ENCODE measurements at places on chromosomes 11 and 22.

- no peak for DNase-seq
Observed at GRCh38 chr22:49882519-49883293, 29.1 kb downstream of the ZBED4 start.

GRCh38 chr11:125063429-125064043, 431 bp downstream of the SLC37A2 start:
- no peak for DNase-seq

DNA sequence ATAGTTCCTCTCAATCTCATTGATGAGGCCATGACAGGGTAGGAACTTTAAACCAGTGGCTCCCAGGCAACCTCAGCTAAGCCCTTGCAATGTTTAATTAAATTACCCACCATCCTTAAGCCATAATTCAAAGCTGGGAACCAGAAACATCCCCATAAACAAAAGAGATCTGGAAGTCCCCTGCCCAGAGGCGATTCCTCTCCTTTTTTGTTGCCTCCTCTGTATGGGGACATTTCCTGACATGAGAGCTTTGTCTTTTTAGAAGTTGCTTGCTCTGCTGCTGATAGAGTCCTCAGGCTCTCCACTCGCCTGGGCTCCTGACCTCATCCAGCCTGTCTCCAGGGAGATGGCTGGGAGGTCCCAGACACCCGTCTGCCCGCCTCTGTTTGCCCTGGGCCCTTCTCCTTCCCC, 3.2 kb downstream of the DTX4 start:
- DNase-seq: no peak

- DNase-seq: no peak
Observed at GRCh38 chr22:26485806-26486390, 2.2 kb downstream of the SRRD start.

DNA sequence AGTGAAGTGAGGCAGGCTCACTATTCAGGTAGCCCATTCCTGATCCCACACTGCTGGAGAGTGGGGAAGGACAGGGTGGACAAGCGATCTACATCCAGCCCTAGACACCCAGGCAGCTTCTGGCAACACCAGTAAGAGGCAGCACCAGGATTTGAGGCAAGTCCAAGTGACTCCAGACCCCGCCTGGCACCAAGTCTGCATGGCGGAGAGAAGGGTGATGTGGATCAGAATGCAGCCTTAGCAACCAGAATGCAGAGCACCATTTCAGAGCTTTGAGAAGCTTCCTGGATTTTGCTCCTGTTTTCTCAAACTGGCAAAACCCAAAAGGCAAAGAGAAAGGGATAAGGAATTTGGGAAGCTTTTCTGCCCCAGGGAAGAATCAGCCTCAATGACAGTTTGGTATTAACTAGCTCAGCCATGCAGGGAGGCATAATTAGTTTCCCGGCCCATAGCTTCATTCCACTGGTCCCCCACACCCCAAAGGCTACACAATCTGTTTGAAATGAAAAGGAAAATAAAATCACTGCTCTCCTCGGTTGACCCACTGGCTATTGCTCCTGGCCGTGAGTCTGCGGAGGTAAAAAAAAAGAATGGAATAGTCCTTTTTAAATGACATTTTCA, 17.3 kb downstream of the GALNT18 start:
- DNase-seq: no peak

DNA sequence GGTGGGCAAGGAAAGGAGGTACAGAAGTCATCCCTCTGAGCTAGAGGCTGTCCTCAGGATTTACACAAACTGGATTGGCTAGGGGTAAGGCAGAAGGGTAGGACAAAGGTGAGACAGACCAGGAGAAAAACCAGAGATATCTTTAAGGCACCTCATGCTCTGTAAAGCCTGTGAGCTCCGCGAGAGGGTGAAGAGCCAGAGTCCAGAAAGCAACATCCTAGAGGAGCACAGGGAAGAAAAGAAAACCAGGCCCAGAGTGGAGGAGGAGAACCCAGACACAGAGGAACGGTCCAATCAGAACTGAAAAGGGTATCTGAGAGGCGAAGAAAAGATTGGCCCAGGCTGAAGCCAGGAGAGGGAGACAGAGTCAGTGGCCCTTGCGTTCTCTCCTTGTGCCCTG, 5.1 kb downstream of the SLC37A4 start:
- DNase-seq: no peak

Measured in CD4-positive, alpha-beta T cell treated with Interferon gamma for 1 hour (primary cell).